ENCODE measurements at places on chromosomes 2 and 18. TPM values are rescaled to one million over a fixed set of nuclear protein-coding genes. Genes with fewer than 3 reads are reported as not detected.

Gene INHA
- 1.5 TPM for polyA plus RNA-seq

Gene IL1RN
- not detected for polyA plus RNA-seq

Gene KLHL29
- 1.9 TPM for polyA plus RNA-seq

Gene SALL3
- 11.0 TPM for polyA plus RNA-seq

Gene PSMA8
- not detected for polyA plus RNA-seq

Gene TIA1
- polyA plus RNA-seq, result 130 TPM

Gene RNF138
- 48.9 TPM for polyA plus RNA-seq

Gene GREB1L
- 0.29 TPM for polyA plus RNA-seq

Gene GPBAR1
- polyA plus RNA-seq, result 0.37 TPM

Gene SLC30A3
- 6.0 TPM for polyA plus RNA-seq

Gene ERBB4
- 1.1 TPM for polyA plus RNA-seq

Gene GPR45
- not detected for polyA plus RNA-seq

Gene IL36G
- polyA plus RNA-seq, result not detected

Gene NEUROD1
- polyA plus RNA-seq, result not detected

Gene REG3G
- polyA plus RNA-seq, result not detected

Gene ECEL1
- polyA plus RNA-seq, result 6.7 TPM

Gene LIMS3
- 0.87 TPM for polyA plus RNA-seq

Gene ZBTB7C
- polyA plus RNA-seq, result 0.03 TPM

Gene TXNDC2
- polyA plus RNA-seq, result 0.16 TPM

Gene CXCR2
- 0.71 TPM for polyA plus RNA-seq

Gene UGGT1
- 11.5 TPM for polyA plus RNA-seq

Gene RAPGEF4
- polyA plus RNA-seq, result 1.7 TPM

Gene SERPINB7
- polyA plus RNA-seq, result not detected

Gene DSEL
- polyA plus RNA-seq, result 5.7 TPM

Gene COLEC12
- 2.0 TPM for polyA plus RNA-seq

Gene KCNE4
- not detected for polyA plus RNA-seq

Gene POU3F3
- polyA plus RNA-seq, result 0.14 TPM

Gene ANKRD44
- 0.37 TPM for polyA plus RNA-seq

Gene DSG4
- polyA plus RNA-seq, result not detected

Gene GPR55
- not detected for polyA plus RNA-seq

Gene AMMECR1L
- polyA plus RNA-seq, result 7.9 TPM

Gene TAF4B
- 8.1 TPM for polyA plus RNA-seq

Gene CREG2
- 1.7 TPM for polyA plus RNA-seq

Gene RTP5
- polyA plus RNA-seq, result not detected

Gene SGO2
- 36.5 TPM for polyA plus RNA-seq

Gene WNT10A
- polyA plus RNA-seq, result not detected

Gene RAB6C
- polyA plus RNA-seq, result not detected

Gene FKBP7
- 12.1 TPM for polyA plus RNA-seq

Gene EFHD1
- 6.4 TPM for polyA plus RNA-seq

Gene MC4R
- polyA plus RNA-seq, result not detected

Gene ARHGAP25
- polyA plus RNA-seq, result 2.0 TPM

Gene AFF3
- polyA plus RNA-seq, result 0.73 TPM

Gene FAM110C
- 7.9 TPM for polyA plus RNA-seq

Gene BMPR2
- 6.7 TPM for polyA plus RNA-seq

Gene SCG2
- polyA plus RNA-seq, result 0.18 TPM
